GM20000 (cell line): ENCODE measurements at places on chromosomes 13 and 19.

GRCh38 chr19:48615231-48616040, 560 bp upstream of the FAM83E start:
- DNase-seq, result no peak

- DNase-seq, result peak; percentile 85
Measured at GRCh38 chr19:42199440-42200115, 17.9 kb downstream of the DEDD2 start.

- DNase-seq, result no peak
Measured at GRCh38 chr13:32476021-32476731, 48.2 kb upstream of the N4BP2L1 start.

DNA sequence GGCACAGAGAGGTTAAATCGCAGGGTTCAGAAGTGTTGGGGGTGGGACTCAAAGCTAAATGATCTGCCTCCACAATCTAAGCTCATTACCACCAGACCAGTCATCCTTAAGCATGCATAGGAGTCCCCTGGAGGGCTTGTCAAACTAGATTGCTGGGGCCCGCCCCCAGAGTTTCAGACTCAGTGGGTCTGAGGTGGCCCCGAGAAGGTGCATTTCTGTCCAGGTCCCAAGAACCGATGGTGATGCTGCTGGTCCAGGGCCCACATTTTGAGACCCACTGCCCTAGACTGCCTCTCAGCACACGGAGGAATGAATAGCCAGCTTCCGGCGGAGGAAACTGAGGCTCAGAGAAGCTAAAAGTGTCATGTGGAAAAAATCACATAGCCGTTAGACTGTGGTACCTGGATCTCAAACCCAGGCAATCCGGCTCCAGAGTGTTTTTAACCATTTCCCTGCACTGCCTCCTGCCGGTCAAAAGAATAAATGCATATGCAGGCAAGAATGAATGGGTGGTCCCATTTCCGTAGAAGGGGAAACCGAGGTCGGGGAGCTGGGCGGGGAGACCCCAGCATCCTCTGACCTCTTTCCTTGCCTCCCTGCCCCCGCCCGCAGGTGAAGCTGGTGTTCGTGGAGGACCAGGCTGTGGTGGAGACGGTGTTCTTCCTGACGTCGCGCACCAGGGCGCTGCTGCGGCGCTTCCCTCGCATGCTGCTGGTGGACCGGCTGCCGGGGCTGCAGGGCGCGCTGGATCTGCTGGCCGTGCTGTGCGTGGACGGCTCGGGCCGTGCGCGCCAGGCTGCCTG, 23.8 kb downstream of the ZSWIM9 start:
- DNase-seq, result peak; percentile 80

DNA sequence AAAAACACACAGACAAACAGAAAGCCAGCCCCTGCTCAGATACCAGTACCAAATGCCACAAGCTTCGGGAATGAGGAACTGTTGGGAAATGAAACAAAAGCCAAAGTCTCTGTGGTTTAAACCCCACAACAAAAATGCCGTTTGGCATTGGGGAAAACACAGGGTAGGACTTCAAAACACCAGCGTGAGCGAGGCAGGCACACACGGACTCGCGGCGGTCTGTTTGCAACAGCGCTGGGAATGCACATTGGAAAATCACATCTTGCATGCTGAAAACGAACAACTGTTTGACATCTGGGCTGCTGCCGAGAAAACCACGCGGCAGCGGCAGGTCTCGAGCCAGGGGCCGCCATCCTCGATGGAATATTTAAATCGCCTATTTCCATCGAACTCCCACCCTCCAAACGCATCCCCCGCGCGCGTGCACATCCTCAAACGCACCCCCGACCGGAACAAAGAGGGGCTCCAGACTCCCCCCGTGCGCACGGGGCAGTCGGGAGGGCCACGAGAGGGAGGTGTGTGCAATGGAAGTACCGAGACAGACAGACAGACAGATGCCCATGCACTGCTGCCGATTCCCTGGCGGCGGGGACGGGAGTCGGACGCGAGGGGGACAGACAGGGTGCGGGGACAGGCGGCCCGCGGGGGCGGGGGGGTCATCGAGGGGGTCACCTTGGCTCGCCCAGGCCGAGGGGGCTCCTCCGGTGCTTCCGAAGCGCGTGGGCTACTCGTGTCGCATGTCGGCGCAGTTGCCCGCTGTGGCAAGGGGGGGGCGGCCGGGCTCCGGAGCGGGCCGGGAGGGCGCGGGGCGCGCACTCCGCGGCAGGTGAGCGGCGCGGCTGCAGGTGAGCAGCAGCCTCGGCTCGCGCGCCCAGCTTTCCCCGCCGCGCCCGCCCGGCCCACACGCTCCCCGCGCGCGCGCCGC, at the start of gene GPR12:
Gene GPR12 (minus strand): TSS at position 880 of the 925 bp plus-strand sequence. CDS start 959 bp downstream, outside the sequence.
- no peak for DNase-seq

DNA sequence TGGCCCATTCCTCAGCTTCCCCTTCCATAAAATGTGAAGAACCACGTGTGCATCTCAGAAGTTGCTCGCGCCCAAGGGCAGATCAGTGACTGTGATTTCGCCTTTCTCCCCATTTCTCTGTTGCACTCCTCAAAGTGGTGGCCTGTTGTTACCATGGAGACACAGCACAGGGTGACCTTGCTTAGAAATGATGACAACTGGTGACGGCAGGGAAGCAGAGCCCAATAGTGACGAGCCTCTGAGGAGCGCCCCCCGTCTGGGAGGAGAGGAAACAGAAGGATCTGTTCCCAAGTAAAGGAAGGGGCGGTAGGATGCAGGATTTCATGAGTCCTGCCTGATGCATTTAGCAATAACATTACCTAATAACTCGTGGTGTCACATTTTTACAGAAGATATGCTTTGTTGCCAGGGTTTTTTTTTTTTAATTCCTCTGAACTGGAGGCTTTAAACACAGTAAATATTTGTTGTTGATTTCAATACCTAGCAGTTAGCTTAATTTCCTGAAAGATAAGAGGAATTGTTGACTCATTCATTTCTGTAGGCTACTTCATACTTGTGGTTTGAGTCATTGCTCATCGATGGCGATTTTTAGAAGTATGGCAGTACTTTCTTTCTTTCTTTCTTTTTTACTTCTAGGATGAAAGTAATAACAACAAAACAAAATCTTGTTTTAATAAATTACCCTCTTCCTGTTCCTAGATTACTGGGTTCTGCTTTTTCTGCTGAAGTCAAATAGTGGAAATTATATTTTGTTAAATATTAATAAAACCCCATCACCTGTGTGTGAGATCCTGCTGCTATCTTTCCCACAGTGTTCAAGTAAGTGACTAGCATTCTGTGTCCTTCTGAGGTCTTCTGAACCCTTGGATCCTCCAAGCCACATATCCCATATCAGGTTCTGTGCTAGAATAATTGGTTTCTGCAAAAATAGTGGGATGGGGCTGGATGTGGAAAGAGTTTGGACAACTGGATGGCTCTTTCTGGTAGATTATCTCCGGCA, 36.0 kb downstream of the MBNL2 start:
- DNase-seq, result peak; percentile 69

GRCh38 chr19:33686687-33687480, 65.1 kb downstream of the CHST8 start:
- DNase-seq, result no peak

DNA sequence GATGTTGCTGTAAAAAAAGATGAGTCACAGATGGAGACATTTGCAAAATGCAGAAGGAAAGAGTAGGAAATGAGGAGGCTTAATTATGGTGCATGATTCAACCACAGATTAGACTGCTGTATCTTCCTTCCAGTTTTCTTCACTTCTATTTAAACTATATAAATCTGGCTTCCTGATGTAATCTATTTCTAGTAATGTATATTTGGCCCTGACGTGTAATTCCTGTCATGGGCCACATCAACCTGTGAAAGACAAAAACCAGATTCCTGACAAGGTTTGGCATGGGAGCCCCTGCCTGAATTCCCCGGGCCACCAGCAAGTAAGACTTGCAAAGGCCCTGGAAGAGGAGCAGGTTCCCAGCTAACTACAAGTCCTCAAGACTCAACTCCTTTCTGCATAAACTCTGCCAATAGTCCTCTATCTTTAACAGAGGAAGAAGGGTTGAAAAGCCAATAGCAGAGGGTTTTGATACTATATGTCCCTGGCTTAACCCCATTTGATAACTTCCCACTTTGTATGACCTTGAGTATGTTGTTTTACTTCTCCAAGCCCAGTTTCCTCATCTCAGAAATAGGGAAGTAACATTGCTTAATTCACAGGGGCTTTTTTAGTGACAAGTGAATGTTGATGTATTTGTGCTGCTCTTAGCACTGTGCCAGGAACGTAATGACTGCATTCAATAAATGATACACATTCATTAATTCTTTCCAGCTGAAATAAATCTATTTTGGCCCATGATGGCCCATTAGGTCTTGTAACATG, 172.7 kb downstream of the SPRY2 start:
- no peak for DNase-seq

- no peak for DNase-seq
Measured at GRCh38 chr19:45094137-45094536, 1.2 kb downstream of the PPP1R37 start.
